ENCODE measurements at places on chromosomes 2 and 18.

- no peak for DNase-seq
Measured at GRCh38 chr2:41847744-41848441, 199.9 kb upstream of the PKDCC start.

DNA sequence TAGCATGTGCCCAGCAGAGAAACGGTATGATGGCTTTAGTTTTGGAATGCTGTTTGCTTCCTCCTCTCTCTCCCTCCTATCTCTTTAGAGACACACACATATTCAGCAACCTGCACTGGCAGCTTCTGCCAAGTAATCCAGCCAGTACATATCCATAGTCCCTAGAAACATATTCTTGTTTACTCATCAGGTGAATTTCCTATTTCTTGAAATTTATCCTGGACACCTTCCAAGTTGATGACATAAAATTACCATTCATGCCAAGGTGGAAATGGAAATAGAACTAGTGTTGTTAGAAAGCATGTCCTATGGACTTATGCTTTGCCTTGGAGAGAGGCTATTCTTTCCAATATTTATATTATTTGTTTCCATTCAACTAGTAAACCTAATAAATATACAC lies 50.9 kb upstream of the RGPD4 start:
- no peak for DNase-seq

DNA sequence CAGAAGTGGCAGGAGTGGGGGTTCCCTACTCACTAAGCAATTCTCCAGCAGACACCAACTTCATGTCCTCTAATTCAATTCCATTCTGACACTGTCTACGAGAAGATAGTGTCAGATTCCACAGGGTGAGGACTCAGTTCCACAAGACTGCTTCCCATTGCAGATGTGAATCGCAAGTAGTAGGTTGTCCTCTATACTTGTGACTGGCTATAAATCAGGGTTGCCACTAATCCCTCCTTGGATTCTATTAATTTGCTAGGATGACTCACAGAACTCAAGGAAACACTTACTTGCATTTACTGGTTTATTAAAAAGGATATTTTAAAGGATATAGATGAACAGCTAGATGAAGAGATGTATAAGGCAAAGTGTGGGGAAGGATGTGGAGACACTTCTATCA lies 184.1 kb upstream of the ACVR2A start:
- DNase-seq = no peak

GRCh38 chr2:138602166-138602460 lies 100.5 kb downstream of the SPOPL start:
- no peak for DNase-seq

GRCh38 chr2:69453475-69454129 lies 16.4 kb upstream of the NFU1 start:
- no peak for DNase-seq

Data from stimulated activated CD8-positive, alpha-beta memory T cell treated with anti-CD3 and anti-CD28 coated beads, Interleukin-4, amount 100 ng/mL, for 48 hours (primary cell).